Breast epithelium (tissue), 4 donors: ENCODE measurements at places on chromosomes 1 and 21.

DNA sequence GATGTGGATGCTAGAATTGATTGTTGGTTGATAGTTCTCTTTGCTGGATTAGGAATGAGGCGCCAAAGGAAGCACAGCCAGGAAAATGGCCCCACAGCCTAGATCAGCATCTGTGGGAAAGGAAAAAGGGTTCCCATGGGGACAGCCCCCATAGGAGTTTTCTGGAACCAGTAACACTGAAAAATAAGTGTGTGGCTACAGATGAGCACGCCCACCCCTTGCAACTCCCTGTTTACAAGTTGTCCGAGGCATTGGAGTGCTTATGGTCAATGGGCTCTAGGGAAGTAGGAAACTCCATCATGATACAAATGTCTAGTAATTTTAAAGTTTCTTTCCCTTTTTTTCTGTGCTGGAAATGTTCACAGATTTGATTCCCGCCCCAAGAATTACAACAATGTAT lies 23.8 kb upstream of the UBE2U start:
- no peak overlapping the region for H3K4me3 ChIP-seq
- no peak for DNase-seq
- no peaks in the 10 kb centered on the region for H3K4me1 ChIP-seq
- no peak overlapping the region for H3K27ac ChIP-seq
- no peaks in the 10 kb centered on the region for H3K27me3 ChIP-seq
- no peaks in the 10 kb centered on the region for H3K36me3 ChIP-seq

- H3K4me1 ChIP-seq = no peaks in the 10 kb centered on the region
- H3K4me3 ChIP-seq = no peak overlapping the region
- no peak overlapping the region for H3K27ac ChIP-seq
- DNase-seq = no peak
- H3K36me3 ChIP-seq = no peaks in the 10 kb centered on the region
- H3K27me3 ChIP-seq = no peaks in the 10 kb centered on the region
Measured at GRCh38 chr1:118486199-118486598, 301.2 kb upstream of the SPAG17 start.

DNA sequence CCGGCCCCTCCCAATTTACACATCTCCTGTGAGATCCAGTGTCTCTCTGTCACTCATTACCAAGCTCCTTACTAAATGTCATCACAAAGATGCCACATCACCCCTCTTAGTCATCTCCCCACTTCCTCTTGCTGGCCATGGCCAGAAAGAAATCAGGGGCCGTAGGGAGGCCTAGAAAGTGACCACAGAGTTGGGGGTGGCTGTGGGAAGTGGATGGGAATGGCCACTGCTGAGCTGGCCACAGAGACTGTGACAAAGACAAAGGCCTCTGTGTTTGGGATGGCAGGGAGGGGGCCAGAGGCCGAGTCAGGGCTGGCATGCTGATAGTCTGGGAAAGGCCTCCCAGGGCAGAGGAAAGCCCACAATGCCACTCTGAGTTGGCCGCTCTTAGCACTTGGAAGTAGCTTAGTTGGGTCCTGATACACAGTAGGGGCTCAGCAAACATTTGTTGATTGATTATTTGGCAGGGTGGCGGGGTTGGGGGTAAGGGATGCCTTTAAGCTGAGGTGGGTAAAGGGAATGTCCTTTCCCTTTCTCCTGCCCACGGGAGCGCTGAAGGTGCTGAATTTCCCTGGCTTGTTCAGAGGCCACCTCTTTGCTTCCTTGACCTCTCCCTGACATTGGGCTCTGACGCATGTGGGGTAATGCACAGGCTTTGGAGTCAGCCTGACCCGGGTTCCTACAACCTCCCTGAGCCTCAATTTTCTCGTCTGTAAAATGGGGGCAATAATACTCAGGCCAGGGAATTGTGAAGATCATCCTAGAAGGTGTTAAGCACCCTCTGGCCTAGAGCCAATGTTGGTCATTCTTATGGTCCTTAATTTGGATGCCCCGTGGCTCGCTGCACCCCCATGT lies 13.2 kb downstream of the NAV1 start:
- H3K36me3 ChIP-seq = no peaks in the 10 kb centered on the region
- no peak overlapping the region for H3K4me3 ChIP-seq
- no peak for DNase-seq
- H3K27me3 ChIP-seq = no peaks in the 10 kb centered on the region
- H3K4me1 ChIP-seq = no peaks in the 10 kb centered on the region

- no peaks in the 10 kb centered on the region for H3K36me3 ChIP-seq
- no peak overlapping the region for H3K4me3 ChIP-seq
- H3K27ac ChIP-seq = no peak overlapping the region
- H3K27me3 ChIP-seq = no peaks in the 10 kb centered on the region
- no peak for DNase-seq
Measured at GRCh38 chr1:18174037-18174436, 66.4 kb downstream of the IGSF21 start.

DNA sequence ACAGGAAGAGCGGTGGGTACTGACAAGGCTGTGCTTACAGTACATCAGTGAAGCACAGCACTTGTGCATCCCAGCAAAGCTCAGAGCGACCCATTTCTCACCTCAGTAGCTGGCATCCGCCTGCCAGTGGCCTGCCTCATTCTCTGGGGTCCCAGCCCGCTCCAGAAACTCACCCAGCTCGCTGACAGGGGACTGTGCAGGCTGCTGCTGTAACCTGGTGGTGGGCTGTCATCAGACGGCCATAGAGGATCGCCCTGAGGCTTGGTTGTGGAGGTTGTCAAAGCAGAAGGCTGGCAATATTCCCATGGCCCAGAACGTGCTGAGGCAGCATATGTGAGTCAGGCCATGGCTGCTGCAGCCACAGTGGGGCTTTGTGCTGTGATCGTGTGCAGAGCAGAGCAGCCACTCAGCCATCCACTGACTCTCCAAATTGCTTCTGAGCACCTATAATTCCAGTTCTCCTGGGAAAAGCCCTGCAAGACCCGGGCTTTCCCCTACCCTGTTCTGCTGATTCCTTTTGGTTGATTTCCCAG lies 13.6 kb upstream of the GPR137B start:
- H3K27ac ChIP-seq = no peak overlapping the region
- H3K4me3 ChIP-seq = no peak overlapping the region
- no peaks in the 10 kb centered on the region for H3K4me1 ChIP-seq
- no peak for DNase-seq
- H3K36me3 ChIP-seq = no peaks in the 10 kb centered on the region
- H3K27me3 ChIP-seq = no peaks in the 10 kb centered on the region

DNA sequence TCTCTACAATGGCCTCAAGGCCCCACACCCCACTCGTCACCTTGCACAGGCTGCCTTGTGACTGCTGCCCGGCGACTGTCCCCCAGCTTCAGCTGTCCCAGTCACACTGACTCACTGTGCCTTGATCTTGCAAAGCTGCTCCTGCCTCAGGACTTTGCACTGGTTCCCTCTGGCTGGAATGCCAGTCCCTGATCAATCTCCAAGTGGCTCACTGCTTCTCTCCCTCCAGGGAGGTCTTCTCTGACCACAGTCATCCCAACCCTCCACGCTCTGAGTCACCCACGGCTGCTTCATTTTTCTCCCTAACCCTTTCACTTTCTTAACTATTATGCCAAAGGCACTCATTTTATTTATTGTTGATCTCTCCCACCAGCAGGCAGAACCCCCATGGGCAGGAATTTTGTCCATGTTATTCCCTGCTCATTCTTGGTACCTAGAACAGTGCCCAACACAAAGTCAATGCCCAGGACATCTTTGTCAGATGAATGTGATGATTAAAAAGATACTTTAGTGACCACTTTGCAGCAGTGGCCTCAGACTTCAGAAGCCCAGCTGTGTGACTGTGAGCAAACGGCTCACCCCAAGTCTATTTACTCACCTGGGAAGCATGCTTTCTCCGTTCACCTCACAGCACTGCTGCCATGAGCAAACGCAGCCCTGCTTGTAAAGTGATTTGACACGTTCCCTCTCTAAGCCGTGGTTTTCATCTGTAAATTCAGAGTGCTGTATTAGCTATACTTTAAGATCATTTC lies 53.4 kb downstream of the ZBTB18 start:
- no peaks in the 10 kb centered on the region for H3K36me3 ChIP-seq
- H3K4me3 ChIP-seq = no peak overlapping the region
- H3K4me1 ChIP-seq = no peaks in the 10 kb centered on the region
- no peak for DNase-seq
- peak overlapping the region; percentile 19 for H3K27ac ChIP-seq

DNA sequence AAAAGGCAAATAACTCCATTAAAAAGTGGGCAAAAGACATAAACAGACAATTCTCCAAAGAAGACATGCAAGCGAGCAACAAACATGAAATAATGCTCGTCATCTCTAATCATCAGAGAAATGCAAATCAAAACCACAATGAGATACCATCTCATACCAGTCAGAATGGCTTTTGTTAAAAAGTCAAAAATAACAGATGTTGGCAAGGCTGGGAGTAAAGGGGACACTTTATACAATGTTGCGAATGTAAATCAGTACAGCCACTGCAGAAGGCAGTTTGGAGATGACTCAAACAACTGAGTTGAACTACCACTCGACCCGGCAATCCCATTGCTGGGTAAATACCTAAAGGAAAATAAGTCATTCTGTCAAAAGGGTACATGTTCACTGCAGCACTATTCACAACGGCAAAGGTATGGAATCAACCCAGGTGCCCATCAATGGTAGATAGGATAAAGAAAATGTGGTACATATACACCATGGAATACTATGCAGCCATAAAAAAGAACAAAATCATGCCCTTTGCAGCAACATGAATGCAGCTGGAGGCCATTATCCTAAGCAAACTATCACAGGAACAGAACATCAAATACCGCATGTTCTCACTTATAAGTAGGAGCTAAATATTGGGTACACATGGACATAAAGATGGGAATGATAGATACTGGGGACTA lies 25.9 kb downstream of the TSPAN2 start:
- no peaks in the 10 kb centered on the region for H3K4me1 ChIP-seq
- no peaks in the 10 kb centered on the region for H3K27me3 ChIP-seq
- no peaks in the 10 kb centered on the region for H3K36me3 ChIP-seq
- H3K4me3 ChIP-seq = no peak overlapping the region

DNA sequence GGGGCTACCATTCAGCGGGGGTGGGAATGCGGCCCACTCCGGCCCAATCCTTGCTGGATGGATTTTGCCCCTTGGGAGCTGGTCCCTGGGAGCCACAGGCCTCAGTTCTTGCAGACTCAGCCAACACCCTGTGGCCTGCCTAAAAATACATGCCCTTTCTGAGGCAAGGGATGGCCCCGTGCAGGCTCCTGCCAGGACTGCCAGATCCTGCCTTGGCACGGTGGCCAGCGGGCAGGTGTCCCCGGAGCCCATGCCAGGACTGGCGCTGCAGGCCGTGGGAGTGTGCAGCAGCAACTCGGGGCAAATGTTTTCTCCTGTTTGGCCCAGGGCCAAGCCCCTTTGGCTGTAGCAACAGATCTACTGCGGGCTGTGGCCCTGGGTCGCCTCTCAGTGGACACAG lies 1.6 kb upstream of the PANK4 start:
- H3K27me3 ChIP-seq = no peaks in the 10 kb centered on the region
- H3K36me3 ChIP-seq = no peaks in the 10 kb centered on the region
- DNase-seq = peak; percentile 58

GRCh38 chr1:205449750-205450443 lies 5.9 kb downstream of the BLACAT1 start:
- no peaks in the 10 kb centered on the region for H3K36me3 ChIP-seq
- peak; percentile 87 for DNase-seq
- peaks cover 35% of the 10 kb centered on the region for H3K27me3 ChIP-seq
- peak overlapping the region; percentile 44 for H3K4me3 ChIP-seq
- H3K27ac ChIP-seq = peak overlapping the region; percentile 89
- peaks cover 8% of the 10 kb centered on the region for H3K4me1 ChIP-seq

- H3K36me3 ChIP-seq = no peaks in the 10 kb centered on the region
- H3K4me1 ChIP-seq = peaks cover 20% of the 10 kb centered on the region
- no peaks in the 10 kb centered on the region for H3K27me3 ChIP-seq
- no peak overlapping the region for H3K4me3 ChIP-seq
Measured at GRCh38 chr1:35452106-35452774, 105.0 kb downstream of the KIAA0319L start.

GRCh38 chr1:96633695-96634094 lies 87.9 kb upstream of the PTBP2 start:
- no peak overlapping the region for H3K27ac ChIP-seq
- H3K36me3 ChIP-seq = no peaks in the 10 kb centered on the region
- no peak for DNase-seq
- no peak overlapping the region for H3K4me3 ChIP-seq
- H3K27me3 ChIP-seq = no peaks in the 10 kb centered on the region
- H3K4me1 ChIP-seq = no peaks in the 10 kb centered on the region

- no peak for DNase-seq
- no peak overlapping the region for H3K4me3 ChIP-seq
- H3K27ac ChIP-seq = no peak overlapping the region
- no peaks in the 10 kb centered on the region for H3K27me3 ChIP-seq
- H3K36me3 ChIP-seq = no peaks in the 10 kb centered on the region
Measured at GRCh38 chr1:9038881-9039760, 12.9 kb upstream of the SLC2A7 start.
